Activated CD8-positive, alpha-beta T cell treated with anti-CD3 and anti-CD28 coated beads for 36 hours (primary cell): ENCODE measurements at places on chromosomes 3 and 15. TPM values are rescaled to one million over a fixed set of nuclear protein-coding genes. Genes with fewer than 3 reads are reported as not detected.

The WDR49 gene
- total RNA-seq: 0.29 TPM

- H3K4me1 ChIP-seq: no peaks in the 10 kb centered on the region
- DNase-seq: no peak
- no peak overlapping the region for H3K27ac ChIP-seq
- no peaks in the 10 kb centered on the region for H3K36me3 ChIP-seq
- peaks cover 54% of the 10 kb centered on the region for H3K27me3 ChIP-seq
These were observed 54.7 kb downstream of the TM2D3 start for GRCh38 chr15:101597360-101597928.

DNA sequence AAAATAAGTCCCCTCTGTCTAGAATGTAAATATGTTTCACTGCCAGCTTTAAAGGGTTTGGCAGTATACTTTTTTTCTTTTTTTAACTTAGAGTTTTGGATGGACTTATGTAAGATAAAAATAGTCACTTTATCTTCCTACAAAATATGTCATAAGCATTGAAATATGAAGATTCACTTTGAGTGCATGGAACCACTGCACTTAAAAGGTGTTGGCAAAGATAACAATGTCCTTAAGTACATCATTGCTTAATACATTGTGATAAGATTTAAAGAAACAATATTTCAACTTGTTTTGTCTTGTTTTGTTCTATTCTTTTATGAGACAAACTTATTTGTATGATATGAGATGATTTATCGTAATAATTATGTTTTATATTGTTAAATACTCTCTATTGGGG lies 66.3 kb upstream of the NAALADL2 start:
- no peaks in the 10 kb centered on the region for H3K4me1 ChIP-seq
- no peaks in the 10 kb centered on the region for H3K36me3 ChIP-seq
- H3K4me3 ChIP-seq: no peak overlapping the region
- no peak for DNase-seq
- no peaks in the 10 kb centered on the region for H3K27me3 ChIP-seq

GRCh38 chr3:27360113-27361078 lies 8.8 kb downstream of the NEK10 start:
- no peaks in the 10 kb centered on the region for H3K36me3 ChIP-seq
- peak overlapping the region; percentile 18 for H3K27ac ChIP-seq
- peaks cover 19% of the 10 kb centered on the region for H3K4me1 ChIP-seq

- H3K27ac ChIP-seq: no peak overlapping the region
- no peak for DNase-seq
- H3K4me3 ChIP-seq: no peak overlapping the region
- no peaks in the 10 kb centered on the region for H3K4me1 ChIP-seq
These were observed 46.4 kb downstream of the KCNAB1 start for GRCh38 chr3:156166808-156167207.

- no peak for DNase-seq
- H3K36me3 ChIP-seq: no peaks in the 10 kb centered on the region
These were observed 29.0 kb upstream of the OSBPL11 start for GRCh38 chr3:125624341-125624740.

DNA sequence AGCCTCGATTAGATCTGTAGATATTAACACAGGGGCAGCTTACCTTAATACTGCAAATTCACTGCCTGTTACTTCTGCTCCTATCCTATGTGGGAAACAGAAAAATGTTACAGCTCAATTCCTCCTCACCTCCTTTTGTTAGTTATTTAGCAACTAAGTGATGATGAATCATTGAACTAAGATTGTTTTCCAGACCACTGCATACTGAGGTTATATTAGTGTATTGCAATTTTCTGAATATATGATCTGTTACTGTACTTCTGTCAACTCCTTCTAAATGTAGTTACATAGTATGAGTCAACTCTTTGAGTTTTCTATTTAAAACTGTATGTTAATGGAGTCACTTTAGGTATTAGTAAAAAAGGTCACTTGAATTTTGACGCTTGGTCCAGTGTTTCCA lies 331.5 kb upstream of the SLCO3A1 start:
- no peak overlapping the region for H3K27ac ChIP-seq
- peaks cover 3% of the 10 kb centered on the region for H3K27me3 ChIP-seq
